ENCODE measurements at places on chromosomes 2 and 18. TPM values are rescaled to one million over a fixed set of nuclear protein-coding genes. Genes with fewer than 3 reads are reported as not detected.

Gene DCTN1
- total RNA-seq: 105 TPM

Gene RPRM
- total RNA-seq: not detected

DNA sequence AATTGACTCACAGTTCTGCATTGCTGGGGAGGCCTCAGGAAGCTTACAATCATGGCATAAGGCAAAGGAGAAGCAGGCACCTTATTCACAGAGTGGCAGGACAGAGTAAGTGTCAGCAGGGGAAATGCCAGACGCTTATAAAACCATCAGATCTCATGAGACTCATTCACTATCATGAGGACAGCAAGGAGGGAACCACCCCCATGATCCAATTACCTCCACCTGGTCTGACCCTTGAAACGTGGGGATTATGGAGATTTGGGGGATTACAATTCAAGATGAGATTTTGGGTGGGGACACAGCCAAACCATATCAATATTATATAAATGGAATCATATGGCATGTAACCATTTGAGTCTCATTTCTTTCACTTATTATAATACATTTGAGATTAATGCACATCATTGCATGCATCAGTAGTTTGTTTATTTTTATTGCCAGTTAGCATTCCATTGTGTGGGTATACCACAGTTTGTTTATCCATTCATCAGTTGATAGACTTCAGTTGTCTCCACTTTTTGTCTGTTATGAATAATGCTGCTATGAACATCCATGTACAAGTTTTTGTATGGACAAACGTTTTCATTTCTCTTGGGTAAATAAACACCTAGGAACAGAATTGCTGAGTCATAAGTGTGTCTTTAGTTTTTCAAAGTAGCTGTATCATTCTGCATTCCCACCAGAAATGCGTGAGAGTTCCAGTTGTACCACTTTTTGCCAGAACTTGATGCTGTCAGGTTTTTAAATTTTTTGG, 5.8 kb upstream of the SRBD1 start:
- H3K4me1 ChIP-seq: no peaks in the 10 kb centered on the region
- H3K27ac ChIP-seq: no peak overlapping the region
- H3K36me3 ChIP-seq: no peaks in the 10 kb centered on the region
- no peak overlapping the region for H3K4me3 ChIP-seq
- DNase-seq: no peak
- H3K27me3 ChIP-seq: no peaks in the 10 kb centered on the region

GRCh38 chr2:100224988-100225710, 82.8 kb upstream of the AFF3 start:
- H3K27me3 ChIP-seq: no peaks in the 10 kb centered on the region
- no peaks in the 10 kb centered on the region for H3K36me3 ChIP-seq
- DNase-seq: no peak
- H3K4me3 ChIP-seq: no peak overlapping the region

DNA sequence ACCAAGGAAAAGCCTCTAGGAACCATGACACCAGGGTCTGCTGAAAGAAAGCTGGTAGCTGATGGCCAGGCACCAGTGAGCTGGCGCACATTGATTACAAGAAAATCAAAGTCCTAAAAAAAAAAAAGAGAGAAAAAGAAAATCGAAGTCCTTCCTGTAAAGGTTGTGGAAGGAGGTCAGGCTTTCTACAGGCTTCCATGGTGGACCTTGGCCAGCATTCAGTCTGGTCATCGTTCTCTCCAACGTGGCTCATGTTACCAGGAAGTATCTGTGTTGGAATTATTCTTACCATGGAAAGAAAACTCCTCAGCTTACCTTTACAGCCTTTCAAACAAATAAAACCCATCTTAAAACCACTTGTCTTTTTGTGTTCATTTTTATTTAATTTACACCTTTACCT, 65.6 kb downstream of the CYB5A start:
- no peaks in the 10 kb centered on the region for H3K27me3 ChIP-seq
- H3K4me1 ChIP-seq: no peaks in the 10 kb centered on the region

DNA sequence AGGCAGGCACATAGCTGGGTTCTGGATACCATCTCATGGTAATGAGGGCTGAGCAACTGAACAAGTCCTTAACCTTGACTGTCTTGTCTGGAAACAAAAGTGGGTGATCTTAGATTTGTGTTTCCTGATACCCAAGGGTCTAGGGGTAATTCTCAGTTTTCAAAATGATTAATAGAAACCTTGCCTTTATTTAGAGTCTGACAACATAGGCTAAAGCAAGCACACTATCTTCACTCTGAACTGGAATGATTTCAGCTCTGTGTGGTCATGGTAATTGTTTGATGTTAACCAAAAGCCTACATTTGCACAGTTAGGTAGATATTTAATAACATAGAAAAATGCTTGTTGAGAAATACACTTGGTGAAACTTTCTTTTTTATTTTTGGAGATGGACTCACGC, 6.8 kb upstream of the LAMA3 start:
- DNase-seq: no peak
- no peak overlapping the region for H3K4me3 ChIP-seq
- H3K27ac ChIP-seq: no peak overlapping the region
- no peaks in the 10 kb centered on the region for H3K27me3 ChIP-seq
- H3K36me3 ChIP-seq: no peaks in the 10 kb centered on the region

DNA sequence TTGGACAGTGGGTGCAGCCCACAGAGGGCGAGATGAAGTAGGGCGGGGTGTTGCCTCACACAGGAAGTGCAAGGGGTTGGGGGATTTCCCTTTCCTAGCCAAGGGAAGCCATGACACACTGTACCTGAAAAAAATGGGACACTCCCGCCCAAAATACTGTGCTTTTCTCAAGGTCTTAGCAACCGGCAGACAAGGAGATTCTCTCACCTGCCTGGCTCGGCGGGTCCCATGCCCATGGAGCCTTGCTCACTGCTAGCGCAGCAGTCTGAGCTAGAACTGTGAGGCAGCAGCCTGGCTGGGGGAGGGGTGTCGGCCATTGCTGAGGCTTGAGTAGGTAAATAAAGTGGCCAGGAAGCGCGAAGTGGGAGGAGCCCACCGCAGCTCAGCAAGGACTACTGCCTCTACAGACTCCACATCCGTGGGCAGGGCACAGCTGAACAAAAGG, 244.7 kb downstream of the NBAS start:
- no peaks in the 10 kb centered on the region for H3K36me3 ChIP-seq
- no peak overlapping the region for H3K4me3 ChIP-seq
- H3K27ac ChIP-seq: no peak overlapping the region
- peaks cover 23% of the 10 kb centered on the region for H3K4me1 ChIP-seq
- H3K27me3 ChIP-seq: no peaks in the 10 kb centered on the region
- peak; percentile 46 for DNase-seq

- H3K36me3 ChIP-seq: no peaks in the 10 kb centered on the region
- no peaks in the 10 kb centered on the region for H3K4me1 ChIP-seq
- H3K27ac ChIP-seq: no peak overlapping the region
- no peak for DNase-seq
- no peaks in the 10 kb centered on the region for H3K27me3 ChIP-seq
Observed at GRCh38 chr2:26617588-26618083, 23.5 kb downstream of the CIB4 start.

GRCh38 chr2:238497610-238498005, 70.9 kb downstream of the ASB1 start:
- no peak overlapping the region for H3K4me3 ChIP-seq
- no peaks in the 10 kb centered on the region for H3K36me3 ChIP-seq
- H3K4me1 ChIP-seq: peaks cover 27% of the 10 kb centered on the region
- no peak for DNase-seq
- H3K27ac ChIP-seq: no peak overlapping the region
- no peaks in the 10 kb centered on the region for H3K27me3 ChIP-seq

- H3K36me3 ChIP-seq: no peaks in the 10 kb centered on the region
- H3K27ac ChIP-seq: no peak overlapping the region
- H3K4me3 ChIP-seq: no peak overlapping the region
- H3K27me3 ChIP-seq: no peaks in the 10 kb centered on the region
- DNase-seq: no peak
- no peaks in the 10 kb centered on the region for H3K4me1 ChIP-seq
Observed at GRCh38 chr2:199335502-199335901, 122.2 kb downstream of the SATB2 start.

GRCh38 chr2:20378891-20379519, 28.4 kb upstream of the PUM2 start:
- H3K27ac ChIP-seq: no peak overlapping the region
- no peak for DNase-seq
- no peaks in the 10 kb centered on the region for H3K36me3 ChIP-seq
- no peaks in the 10 kb centered on the region for H3K27me3 ChIP-seq

GRCh38 chr2:84885111-84885510, 4.2 kb upstream of the TRABD2A start:
- no peaks in the 10 kb centered on the region for H3K27me3 ChIP-seq
- DNase-seq: no peak
- peaks cover 30% of the 10 kb centered on the region for H3K4me1 ChIP-seq
- no peak overlapping the region for H3K27ac ChIP-seq
- no peak overlapping the region for H3K4me3 ChIP-seq

Gene FASTKD2
- 23.0 TPM for total RNA-seq

DNA sequence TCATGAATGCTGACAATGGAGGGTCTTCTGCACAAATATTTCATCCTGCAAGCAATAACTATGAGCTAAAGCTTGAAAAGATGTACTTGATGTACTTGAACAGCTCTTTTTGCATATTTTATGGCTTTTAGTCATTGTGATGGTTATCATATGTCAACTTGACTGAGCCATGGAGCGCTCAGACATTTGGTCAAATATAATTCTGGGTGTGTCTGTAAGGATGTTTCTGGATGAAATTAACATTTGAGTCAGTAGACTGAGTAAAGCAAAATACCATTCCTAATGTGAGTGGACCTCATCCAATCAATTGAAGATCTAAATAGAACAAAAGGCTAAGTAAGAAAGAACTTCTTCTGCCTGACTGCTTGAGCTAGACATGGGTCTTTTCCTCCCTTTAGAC, 509.0 kb downstream of the BCL11A start:
- no peaks in the 10 kb centered on the region for H3K4me1 ChIP-seq
- DNase-seq: no peak
- H3K27ac ChIP-seq: no peak overlapping the region

Gene MEP1B
- not detected for total RNA-seq

Gene TGIF1
- 95.1 TPM for total RNA-seq
